Endothelial cell (in vitro differentiated cells): ENCODE measurements at places on chromosomes 4 and X. TPM values are rescaled to one million over a fixed set of nuclear protein-coding genes. Genes with fewer than 3 reads are reported as not detected.

DNA sequence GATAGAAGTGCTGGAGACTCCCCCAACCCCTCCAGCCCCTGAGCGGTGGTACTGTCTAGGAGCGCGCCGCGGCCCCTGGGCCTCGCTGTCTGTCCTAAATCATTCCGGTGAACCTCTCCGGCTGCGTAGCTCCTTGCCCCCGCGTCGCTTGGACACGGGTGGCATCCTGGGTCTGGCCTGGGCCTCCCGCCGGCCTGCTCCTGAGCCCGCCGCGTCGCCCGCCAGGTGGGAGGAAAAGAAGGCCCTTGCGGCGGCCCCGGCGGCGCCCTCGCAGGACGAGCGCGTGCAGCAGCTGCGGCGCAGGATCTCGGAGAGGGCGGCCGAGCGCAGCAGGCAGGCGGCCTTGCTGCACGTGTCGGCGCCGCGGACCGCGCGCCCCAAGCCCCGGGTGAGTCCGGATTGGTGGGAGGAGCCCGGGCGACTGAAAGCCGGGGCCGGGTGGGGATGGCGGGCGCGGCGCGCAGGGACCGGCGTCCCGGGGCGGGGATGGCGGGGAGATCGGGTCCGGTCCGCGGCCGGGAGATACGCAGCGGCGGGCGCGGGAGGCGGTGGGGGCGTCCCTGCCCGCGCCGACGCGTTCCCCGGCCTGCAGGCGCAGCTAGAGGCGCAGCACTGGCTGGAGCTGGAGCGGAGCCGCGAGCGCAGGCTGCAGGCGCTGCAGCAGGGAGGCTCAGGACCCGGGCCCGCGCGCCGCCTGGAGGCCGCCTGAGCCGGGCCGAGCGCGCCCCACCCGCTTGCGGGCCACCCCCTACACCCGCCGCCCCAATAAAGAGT is 6.5 kb upstream of the RNF4 start:
- no peak overlapping the region for H3K27ac ChIP-seq
- peak; percentile 68 for DNase-seq
- peak overlapping the region; percentile 86 for H3K4me3 ChIP-seq
- no peaks in the 10 kb centered on the region for H3K36me3 ChIP-seq
- peaks cover 23% of the 10 kb centered on the region for H3K27me3 ChIP-seq
- H3K4me1 ChIP-seq = no peaks in the 10 kb centered on the region

GRCh38 chr4:3059943-3060342 is 14.4 kb downstream of the HTT-AS start:
- no peak for DNase-seq
- peaks cover 3% of the 10 kb centered on the region for H3K4me1 ChIP-seq
- H3K4me3 ChIP-seq = no peak overlapping the region
- no peaks in the 10 kb centered on the region for H3K27me3 ChIP-seq

DNA sequence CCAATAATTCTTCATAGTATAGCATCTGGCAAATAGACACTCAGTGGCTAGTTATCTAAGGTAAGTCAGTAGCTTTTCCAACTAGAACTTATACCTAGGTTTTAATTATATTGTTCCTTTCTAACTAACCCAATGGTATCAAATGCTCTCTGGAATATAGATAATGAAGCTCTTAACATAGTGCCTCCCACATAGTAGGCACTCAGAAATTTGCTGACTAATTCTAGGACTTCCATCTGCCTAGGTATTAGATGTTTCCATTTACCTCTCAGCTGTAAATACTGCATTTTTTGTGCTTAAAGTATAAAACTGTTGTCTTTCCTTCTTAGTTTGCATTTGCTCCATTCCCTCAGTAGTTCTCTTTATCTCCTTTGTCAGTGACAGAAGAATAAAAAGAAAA is 214.3 kb upstream of the SPRY1 start:
- H3K27me3 ChIP-seq = no peaks in the 10 kb centered on the region
- no peak overlapping the region for H3K4me3 ChIP-seq
- no peaks in the 10 kb centered on the region for H3K36me3 ChIP-seq
- DNase-seq = no peak

DNA sequence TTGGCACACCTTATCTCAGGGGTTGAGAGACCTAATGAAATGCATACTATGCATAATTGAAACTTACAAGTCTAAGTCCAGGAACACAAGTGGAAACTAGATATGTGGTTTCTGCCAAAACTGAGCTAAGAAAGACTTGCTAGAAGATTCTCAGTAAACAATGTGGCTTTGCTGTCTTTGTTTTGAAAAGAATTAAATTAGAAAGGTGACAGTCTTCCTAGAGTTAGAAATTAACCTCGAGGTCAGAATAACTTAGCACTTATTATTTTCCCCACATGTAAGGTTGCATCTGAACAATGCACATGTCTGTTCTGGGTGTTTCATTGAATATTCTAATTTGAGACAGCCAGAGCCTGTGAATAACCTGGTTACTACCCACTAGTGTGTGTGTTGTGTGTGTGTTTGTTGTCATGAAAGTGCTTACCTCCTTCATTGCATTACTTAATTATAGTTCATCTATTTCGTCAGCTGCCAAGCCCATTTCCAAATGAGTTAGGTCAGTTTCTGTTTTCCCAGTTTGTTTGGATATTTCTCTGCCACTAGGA is 1.5 kb downstream of the EREG start:
- DNase-seq = no peak
- H3K27me3 ChIP-seq = peaks cover 4% of the 10 kb centered on the region
- H3K4me1 ChIP-seq = peaks cover 7% of the 10 kb centered on the region
- H3K36me3 ChIP-seq = no peaks in the 10 kb centered on the region

SPOCK3 gene
- total RNA-seq = 1.9 TPM

RASSF6 gene
- not detected for total RNA-seq

CACNA1F gene
- total RNA-seq = 0.59 TPM

DNA sequence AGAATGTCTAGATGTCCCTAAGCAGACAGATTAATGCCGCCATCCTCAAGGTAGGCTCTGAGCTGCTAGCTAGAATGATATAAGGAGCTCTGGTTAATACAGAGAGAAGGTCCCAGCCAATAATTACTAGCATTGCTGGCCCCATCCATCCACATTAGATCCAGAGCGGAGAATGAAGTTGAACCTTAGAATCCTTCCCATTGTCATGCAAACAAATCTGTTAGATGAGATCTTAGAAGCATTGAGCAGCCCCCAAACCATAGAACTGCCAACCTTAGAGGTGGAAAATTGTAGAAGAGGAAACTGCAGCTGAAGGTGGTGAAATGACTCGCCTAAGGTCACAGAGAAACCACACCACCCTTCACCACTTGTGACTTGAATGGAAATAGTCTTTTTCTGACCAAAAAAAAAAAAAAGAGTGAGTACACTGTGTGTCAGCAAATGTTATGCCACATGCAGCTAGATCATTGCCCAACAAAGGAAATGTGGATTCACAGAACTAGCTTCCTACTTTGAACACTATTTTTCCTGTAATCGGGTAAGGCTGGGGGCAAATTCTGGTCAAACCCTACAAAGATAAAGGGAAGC is 162.1 kb downstream of the SMIM20 start:
- DNase-seq = no peak
- no peak overlapping the region for H3K27ac ChIP-seq
- H3K4me3 ChIP-seq = no peak overlapping the region
- no peaks in the 10 kb centered on the region for H3K4me1 ChIP-seq

DNA sequence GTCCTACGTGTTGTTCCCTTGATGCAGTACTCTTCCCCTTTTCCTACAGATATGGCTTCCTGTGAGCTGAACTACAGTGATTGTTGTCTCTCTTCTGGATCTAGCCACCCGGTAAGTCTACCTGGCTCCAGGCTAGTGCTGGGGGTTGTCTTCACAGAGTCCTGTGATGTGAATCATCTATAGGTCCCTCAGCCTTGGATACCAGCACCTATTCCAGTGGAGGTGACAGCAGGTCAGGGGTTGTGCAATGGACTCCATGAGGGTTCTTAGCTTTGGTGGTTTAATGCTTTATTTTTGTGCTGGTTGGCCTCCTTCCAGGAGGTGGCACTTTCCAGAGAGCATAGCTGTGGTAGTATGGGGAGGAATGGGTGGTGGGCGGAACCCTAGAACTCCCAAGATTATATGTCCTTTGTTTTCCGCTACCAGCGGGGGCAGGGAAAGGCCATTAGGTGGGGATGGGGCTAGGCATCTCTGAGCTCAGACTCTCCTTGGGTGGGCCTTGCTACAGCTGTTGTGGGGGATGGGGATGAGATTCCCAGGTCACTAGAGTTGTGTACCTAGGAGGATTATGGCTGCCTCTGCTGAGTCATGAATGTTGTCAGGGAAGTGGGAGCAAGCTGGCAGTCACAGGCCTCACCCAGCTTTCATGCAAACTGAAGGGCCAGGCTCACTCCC is 121.4 kb upstream of the ANKRD50 start:
- H3K27ac ChIP-seq = no peak overlapping the region
- H3K36me3 ChIP-seq = no peaks in the 10 kb centered on the region
- H3K27me3 ChIP-seq = no peaks in the 10 kb centered on the region
- no peak for DNase-seq
- H3K4me3 ChIP-seq = no peak overlapping the region

DKK2 gene
- 8.0 TPM for total RNA-seq
